ENCODE measurements at places on chromosomes 1 and 21.

DNA sequence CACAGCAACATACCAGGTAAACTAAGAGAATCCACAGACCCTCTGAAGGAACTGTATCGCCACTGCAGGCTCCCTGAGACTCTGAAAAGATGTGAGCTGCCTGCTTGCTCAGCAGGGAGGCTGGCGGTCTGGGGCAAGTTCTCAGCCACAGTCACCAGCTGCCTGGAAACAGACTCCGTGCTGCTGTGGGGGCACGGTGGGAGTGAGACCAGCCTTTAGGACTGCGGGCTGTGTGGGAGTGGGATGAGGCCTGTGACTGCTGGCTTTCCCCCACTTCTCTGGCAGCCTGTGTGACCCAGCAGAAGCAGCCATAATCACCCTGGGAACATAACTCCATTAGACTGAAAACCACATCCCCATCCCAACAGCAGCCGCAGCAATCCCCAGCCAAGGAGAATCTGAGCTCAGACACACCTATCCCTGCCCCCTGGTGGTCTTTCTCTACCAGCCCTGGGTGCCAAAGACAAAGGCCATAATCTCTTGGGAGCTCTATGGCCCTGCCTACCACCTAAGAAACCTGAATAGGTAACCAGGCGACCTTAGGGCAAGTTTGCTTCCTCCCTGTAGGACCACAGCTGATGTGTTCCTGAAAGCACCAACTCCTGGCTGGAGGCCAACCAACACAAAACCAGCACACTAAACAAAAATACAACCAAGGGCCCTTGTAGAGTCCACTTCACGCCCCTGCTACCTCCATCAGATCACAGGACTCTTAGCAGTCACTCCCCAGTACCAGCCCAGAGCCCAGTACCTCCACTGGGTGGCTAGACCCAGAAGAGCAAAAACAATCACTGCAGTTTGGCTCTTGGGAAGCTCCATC, 151.5 kb downstream of the SMYD3 start:
- DNase-seq: no peak

GRCh38 chr1:155064832-155065429, 1.4 kb downstream of the EFNA4 start:
- no peak for DNase-seq

DNA sequence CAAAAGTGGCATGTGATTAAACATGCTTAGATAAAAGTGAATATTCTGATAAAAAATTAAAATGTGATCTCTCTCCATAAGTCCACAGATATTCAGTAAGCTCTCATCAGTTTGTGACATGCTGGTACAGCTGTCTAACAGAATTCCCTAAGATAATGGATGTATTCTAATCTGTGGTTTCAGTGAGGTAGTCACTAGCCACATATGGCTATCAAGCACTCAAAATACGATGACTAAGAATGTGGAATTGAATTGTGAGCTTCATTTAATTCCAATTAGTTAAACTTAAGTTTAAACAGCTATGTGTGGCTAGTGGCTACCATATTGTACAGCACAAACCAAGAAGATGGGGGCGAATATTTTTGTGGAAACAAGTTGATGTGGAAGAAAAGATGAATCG, 4.1 kb upstream of the REG4 start:
- DNase-seq: no peak

- DNase-seq: no peak
Observed at GRCh38 chr1:98546319-98546718, 115.2 kb upstream of the SNX7 start.

GRCh38 chr1:223466151-223466550, 72.9 kb downstream of the CCDC185 start:
- DNase-seq: no peak

- no peak for DNase-seq
Observed at GRCh38 chr1:193418745-193419058, 232.3 kb upstream of the B3GALT2 start.

- no peak for DNase-seq
Observed at GRCh38 chr1:115722221-115722620, 46.3 kb downstream of the CASQ2 start.

DNA sequence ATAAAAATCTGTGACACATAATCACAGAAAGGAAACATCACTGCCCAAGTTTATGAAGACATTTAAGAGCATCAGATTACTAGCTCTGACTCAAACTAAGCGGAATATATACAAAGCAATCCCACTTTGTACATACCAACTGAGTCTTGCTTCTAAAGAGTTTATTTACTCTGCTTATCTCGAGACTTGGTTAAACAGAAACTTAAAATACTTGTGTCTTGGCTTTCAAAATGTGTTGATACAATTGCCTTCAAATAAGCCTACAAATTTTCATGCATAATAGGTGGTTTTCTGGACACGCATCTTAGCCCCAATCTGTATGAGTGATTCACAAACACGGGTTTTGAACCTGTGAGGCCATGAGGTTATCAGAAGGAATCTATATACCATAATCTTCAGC, 21.0 kb downstream of the CD160 start:
- DNase-seq: no peak

DNA sequence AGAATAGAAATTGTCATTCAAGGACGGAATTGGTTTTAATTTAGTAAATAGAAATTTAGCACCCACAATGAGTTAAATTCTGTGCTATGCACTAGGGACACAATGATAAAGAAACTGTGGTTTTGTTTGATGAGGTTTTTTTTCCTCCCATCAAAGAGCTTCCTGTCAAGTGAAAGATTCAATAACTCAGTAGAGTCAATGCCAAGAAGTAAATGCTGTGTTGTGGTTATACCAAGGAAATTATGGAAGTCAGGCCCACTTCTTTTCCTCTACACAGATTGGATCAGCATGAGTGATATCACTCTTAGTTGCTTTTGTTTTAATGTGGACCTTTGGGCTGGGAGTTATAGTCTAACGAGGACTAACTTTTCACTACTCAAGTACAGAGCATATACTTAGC, 1269.6 kb upstream of the ADGRL2 start:
- no peak for DNase-seq

GRCh38 chr1:121586369-121587229, 401.8 kb downstream of the SRGAP2C start:
- peak; percentile 7 for DNase-seq

DNA sequence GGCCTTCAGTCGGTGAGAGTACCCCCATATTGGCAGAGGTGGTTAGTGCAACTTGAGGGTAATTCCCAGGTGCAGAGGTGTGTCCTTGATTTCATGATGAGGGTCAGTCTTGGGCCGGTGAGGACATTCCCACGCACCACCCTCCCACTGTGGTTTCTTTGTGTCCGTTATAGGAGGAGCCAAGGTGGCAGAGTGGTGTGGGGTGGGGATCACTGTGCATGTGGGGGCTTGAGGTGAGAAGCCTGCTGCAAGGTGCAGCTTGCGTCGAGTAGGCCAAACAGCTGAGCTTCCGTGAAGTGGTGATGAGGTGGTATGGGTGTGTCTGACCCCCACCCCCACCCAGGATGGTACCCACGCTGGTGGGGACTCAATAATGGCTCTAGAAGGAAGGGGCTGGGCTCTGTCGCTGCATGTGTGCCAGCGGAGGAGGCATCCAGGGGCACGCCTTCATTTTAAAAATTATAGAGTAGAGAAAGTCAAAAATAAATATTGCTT, 6.2 kb downstream of the PTPRF start:
- no peak for DNase-seq

GRCh38 chr1:232423591-232423990, 206.3 kb downstream of the SIPA1L2 start:
- DNase-seq: no peak

- no peak for DNase-seq
Observed at GRCh38 chr1:233597489-233597901, 16.4 kb upstream of the KCNK1 start.

All from CD4-positive, alpha-beta T cell treated with Interleukin-4 for 1 hour (primary cell).